IPS-NIHi11 (cell line): ENCODE measurements at places on chromosomes 2 and 18.

DNA sequence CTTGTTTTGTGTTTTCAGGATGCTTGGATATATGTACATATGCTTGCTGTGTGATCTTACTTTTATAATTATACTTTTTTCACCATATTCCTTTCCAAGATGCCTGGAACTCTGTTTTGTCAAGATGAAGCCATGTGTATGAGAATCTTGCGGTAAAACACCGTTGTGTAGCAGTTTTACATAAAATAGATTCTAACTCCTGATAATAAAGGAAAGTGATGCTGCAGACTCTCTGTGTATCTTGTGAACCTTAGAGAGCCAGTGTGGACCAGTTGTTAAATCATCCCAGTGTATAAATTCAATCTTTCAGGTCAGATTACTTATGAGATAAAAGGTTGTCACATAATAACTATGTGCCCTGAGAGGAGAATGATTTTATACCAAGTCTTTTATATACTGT is 12.5 kb upstream of the ITGA4 start:
- DNase-seq = no peak

- DNase-seq = peak; percentile 68
These were observed at the start of gene DOCK10 for GRCh38 chr2:225041851-225042799. Gene DOCK10 (minus strand): TSS chr2:225042468. CDS start chr2:225042374, 94 bp downstream.

DNA sequence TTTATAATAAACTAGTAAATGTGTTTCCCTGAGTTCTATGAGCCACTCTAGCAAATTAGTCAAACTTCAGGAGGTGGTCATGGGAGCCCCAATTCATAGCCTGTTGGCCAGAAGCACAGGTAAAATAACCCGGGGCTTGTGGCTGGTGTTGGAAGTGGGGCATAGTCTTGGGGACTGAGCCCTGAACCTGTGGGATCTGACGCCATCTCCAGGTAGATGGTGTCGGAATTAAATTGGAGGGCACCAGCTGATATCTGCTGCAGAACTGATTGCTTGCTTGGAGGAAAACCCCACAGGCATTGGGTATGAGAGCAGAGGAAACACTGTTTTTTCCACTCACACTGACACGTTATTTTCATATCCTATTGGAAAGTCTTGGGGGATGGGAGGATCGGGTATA is 14.1 kb downstream of the NMS start:
- no peak for DNase-seq

DNA sequence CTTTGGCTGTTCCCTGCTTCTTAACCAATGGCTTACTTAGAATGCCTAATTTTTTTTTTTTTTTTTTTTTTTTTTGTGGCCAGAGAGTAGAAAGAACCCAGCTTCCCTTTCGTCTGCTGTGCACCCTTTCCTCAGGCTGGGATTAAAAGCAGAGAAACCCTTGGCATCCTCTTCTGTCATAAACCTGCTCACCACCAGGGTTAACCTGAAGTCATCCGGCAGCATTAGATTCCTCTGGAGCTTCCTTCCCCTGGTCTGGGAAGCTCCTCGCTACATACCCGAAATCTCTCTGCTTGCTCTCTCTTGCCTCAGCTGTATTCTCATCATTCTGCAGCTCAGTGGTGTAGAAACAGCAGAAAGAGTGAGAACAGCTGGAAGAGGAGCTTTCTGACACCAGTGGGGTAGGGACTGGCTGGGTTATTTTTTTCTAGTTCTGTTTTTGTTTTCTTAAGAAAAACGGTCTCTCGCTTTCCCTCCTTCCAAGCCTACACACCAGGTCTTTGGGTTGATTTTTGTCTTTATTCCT is 339.0 kb upstream of the MEIS1 start:
- DNase-seq = peak; percentile 50

DNA sequence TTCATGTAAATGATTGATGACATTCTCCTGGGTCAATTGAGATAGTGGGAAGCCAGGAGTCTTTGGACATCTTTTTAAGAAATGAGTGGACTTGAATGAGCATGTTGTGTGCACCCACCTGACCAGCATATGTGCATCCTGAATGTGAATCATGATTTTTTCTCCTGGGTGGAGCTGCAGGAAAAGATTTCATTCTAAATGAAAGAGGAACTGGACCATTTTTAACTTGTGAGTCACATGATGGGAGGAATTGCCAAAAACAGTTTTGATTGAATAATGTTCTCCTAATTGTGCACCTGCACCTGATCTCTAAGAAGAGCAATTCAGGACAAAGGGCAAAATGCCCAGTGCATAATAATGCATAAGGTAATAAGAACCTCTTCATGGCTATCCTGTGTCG is 32.3 kb downstream of the COPS8 start:
- no peak for DNase-seq

DNA sequence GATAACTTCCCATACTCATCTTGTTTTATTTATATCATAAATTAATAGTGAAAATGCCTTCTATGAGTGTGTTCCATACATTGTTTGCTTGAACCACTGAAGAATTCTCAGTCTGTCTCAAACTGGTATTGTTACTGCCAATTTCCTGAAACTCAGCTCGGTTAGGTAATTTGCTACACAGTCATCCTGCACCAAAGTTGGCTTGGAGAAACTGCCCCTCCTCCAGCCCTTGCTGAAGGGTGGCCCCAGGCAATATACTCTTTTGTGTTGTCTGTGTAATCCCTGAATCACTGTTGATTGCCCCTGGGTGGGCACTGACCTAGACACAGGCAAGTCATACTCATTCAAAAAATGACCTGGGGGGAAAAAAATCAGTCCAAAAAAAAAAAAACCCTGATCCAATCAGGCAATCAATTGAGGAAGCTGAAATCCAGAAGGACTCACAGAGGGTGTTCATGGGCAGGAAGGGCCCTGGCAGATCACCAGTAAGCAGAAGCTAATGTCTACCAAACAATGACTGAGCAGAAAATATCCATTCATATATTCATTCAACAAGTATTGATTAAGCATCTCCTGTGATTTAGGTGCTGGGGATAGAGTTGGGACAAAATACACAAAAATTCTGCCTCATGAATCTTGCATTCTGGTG is 3.8 kb upstream of the SESTD1 start:
- peak; percentile 12 for DNase-seq

DNA sequence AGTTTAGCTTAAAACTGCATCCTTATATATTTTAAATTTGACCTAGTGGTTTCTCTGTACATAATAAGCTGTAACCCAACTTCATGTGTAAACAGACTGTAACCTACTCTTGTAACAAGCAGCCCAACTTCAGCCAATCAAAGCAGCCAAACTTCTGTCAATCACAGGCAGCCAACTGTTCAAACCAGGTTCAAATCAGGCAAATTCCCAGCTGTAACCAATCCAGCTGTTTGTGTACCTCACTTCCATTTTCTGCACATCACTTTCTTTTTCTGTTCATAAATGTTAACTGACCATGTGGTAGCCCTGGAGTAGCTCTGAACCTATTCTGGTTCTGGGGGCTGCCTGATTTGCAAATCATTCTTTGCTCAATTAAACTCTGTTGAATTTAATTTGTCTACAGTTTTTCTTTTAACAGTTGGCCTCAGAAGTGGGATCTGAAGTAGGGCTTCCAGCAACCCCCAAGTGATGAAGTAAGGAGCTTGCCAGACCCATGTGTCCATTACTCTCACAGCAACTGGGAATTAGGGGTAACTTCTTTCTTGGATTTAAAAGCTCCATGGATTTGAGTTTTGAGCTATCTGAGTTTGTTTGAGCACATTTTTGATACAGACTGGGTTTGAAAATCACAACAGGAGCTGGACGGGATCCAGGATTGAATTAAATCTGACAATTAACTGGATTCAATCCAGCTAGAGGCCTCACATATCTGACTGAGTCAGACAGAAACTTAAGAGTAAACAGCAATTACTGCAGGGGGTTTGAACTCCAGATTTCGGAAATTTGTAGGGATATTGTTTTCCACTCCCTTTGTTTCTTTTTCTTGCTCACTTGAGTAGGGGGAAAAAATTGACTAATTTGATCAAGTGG is 1569.7 kb upstream of the SLC39A10 start:
- DNase-seq = no peak

GRCh38 chr2:65607662-65608305 is 175.4 kb upstream of the SPRED2 start:
- DNase-seq = no peak

GRCh38 chr2:2114707-2115245 is 216.3 kb downstream of the MYT1L start:
- no peak for DNase-seq

DNA sequence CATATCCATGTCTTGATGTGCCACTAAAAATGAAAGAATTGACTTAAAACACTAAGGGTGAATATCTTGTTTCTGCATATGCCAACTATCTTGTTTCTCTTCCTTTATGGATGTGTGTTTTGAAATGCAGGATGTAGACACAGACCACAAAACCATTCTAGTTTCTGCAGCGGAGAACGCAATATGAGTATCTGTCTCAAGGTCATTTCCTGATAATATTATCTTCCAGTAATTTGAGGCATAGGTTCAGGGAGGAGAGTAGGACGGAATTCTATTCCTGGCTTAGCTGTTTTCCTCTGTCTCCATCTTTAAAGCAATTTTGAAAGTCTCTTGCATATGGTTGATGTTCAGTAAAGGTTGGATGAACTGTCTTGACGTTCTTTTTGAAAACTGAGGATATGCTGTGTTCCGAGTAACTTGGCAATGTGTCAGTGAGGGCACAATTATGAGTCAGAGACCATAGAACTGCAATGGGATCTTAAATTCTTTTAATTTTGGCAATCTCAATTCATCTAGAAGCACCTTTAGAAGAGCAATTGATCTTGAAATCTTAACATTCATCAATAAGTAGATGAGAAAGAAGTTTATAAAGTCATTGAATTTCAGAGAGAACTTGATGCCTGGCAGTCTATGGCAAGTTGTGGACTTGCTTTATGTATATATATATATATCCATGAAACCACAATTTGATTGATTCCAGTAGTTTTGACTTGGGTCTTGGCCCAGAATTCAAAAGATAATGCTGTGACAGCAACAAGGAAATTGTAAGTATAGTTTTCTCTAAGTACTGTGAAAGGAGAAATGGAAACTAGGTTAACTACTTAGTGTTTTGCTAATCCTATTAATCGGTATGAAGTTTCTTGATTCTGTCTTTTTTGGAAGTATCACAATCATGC is 24.8 kb downstream of the RAB27B start:
- no peak for DNase-seq

GRCh38 chr2:236344446-236344845 is 80.2 kb upstream of the ASB18 start:
- DNase-seq = no peak

- no peak for DNase-seq
These were observed 73.9 kb upstream of the SLC14A2 start for GRCh38 chr18:45541421-45541820.

GRCh38 chr2:341017-341542 is 53.2 kb upstream of the ALKAL2 start:
- DNase-seq = no peak

DNA sequence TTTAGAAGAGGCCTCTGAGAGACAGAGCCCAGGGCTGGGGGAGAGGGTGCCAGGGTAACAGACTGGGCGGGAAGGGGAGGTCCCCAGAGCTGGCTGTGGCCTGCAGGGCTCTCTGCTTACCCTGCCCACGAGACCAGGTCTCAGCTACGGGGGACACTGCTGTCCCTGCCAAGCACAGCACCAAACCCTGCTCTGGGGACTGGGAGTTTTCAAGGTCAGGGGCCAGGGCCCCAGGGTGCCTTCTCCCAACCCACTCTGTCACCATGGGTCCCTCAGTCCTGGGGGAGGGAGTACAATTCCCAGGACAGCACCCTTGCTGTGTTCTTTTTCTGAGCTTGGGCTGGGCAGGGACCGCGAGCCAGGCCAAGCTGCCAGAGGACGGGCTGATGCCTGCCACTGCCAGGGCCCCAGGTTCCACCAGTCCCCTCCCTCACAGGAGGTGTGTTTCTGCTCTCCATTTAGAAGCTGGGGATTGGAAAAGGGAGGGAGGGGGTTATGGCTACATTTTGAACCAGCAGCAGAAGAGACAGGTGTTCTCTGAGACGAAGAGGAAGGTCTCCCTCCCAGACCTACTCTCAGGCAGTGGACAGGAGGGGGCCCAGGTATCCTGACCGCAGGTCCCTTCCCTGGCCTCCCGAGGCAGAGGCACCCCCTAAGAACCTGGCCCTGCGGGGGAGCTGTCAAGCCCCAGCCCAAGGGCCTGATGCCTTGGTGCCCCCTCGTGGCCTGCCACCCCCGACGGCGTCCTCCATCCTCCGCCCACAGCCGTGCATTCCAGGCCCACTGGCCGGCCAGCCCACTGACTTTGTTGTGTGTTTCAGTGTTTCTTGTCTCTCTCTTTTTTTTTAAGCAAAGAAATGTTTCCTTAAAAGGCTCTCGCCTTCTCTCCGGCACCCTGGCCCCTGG is 80.4 kb downstream of the TNS1 start:
- peak; percentile 57 for DNase-seq

DNA sequence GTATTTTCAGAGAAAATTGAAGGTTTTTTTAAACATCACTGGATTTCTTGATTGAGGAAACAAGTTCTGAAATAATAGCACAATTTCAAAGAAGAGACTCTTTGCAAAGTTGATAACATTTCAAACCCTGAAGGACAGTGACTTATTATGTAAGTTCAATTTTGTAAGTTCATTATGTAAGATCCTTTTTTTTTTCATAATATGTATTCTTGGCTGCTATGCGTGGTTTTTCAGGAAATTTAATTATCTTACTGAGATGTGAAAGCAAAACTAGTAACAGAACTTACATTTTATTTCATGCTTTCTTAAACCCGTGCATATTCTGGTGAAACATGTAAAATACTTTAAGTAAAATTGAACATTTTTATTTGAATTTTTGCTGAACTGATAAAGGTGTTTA is 65.4 kb downstream of the RIF1 start:
- DNase-seq = no peak

GRCh38 chr2:96265349-96265839 is 403 bp downstream of the TMEM127 start:
- DNase-seq = peak; percentile 70

- no peak for DNase-seq
These were observed 75.8 kb downstream of the SPHKAP start for GRCh38 chr2:228105526-228106250.

GRCh38 chr2:239526666-239527415 is 126.0 kb upstream of the HDAC4 start:
- DNase-seq = no peak

- no peak for DNase-seq
These were observed 159.8 kb downstream of the METTL4 start for GRCh38 chr18:2411381-2411960.

- DNase-seq = no peak
These were observed 149.0 kb upstream of the EPC2 start for GRCh38 chr2:148495586-148495985.

- no peak for DNase-seq
These were observed 2.1 kb downstream of the NEURL3 start for GRCh38 chr2:96502891-96503636.

GRCh38 chr2:2775018-2775417 is 443.9 kb upstream of the MYT1L start:
- DNase-seq = no peak

GRCh38 chr2:28348149-28348567 is 44.5 kb upstream of the FOSL2 start:
- no peak for DNase-seq

DNA sequence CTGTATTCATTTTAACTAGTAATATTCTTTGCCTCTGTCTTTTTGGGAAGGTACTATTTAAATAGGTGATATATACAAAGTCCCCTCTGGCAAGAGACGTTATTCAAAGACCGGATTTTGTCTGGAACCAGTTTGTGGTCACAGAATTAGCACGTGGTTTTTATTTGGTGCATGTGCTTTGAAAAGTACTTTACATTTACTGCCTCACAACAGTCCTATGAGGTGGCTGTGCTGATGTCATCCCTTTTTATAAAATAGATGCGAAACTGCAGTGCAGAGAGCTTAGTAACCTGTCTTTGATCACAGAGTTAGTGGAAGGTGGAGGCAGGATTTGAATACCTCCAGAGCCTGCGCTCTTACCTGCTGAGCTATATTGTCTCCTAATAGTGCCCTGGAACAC is 4.0 kb downstream of the LPIN1 start:
- DNase-seq = no peak

- DNase-seq = no peak
These were observed 30.4 kb upstream of the C2orf66 start for GRCh38 chr2:196839574-196839973.
